Stimulated activated CD4-positive, alpha-beta T cell treated with anti-CD3 and anti-CD28 coated beads, TNF-alpha, amount 100 ng/mL, for 24 hours (primary cell): ENCODE measurements at places on chromosomes 4 and X.

DNA sequence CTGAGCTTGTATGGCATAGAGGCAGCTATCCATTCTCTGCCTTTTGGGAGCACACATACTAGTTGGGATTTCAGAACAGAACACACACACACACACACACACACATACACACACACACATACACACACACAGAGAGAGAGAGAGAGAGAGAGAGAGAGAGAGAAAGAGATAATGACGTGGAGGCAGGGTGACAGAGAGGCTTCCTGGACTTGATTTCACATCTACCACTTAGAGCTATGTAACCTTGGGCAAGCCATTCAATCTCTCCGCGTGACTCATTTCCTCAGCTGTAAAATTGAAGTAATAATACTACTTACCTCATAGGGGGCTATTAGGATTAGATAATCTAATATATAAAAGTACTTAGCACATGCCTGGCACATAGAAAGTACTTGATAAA lies 12.3 kb upstream of the GRIA3 start:
- no peak for DNase-seq

GRCh38 chr4:15586066-15586465 lies 69.1 kb downstream of the FBXL5 start:
- no peak for DNase-seq

DNA sequence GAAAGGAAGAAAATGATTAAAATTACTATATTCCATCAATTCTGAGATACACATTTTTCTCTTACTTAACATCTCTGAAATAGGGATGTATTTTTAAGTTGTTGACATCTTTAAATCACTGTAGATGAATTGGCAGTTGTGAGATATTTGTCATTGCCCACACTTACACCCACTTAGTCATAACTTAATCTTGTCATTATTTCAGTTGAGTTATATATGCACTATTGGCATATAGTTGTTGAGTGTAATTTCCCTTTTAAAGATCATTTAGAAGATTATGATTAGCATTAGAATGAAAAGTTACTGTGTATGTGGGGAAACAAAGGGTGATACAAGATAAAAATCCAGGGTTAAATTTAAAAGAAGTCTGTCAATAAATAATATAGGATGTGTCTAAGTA lies 2.2 kb downstream of the AIMP1 start:
- no peak for DNase-seq

- no peak for DNase-seq
These were observed 1136.8 kb upstream of the TENM3 start for GRCh38 chr4:181106398-181106797.
